SJSA1 (cell line): ENCODE measurements at places on chromosomes 2 and 18. TPM values are rescaled to one million over a fixed set of nuclear protein-coding genes. Genes with fewer than 3 reads are reported as not detected.

GRCh38 chr18:25345081-25345866 lies 6.7 kb downstream of the ZNF521 start:
- H3K4me3 ChIP-seq = no peak overlapping the region
- H3K27me3 ChIP-seq = peaks cover 52% of the 10 kb centered on the region
- DNase-seq = no peak
- H3K27ac ChIP-seq = no peak overlapping the region
- H3K36me3 ChIP-seq = no peaks in the 10 kb centered on the region
- peaks cover 11% of the 10 kb centered on the region for H3K4me1 ChIP-seq

DNA sequence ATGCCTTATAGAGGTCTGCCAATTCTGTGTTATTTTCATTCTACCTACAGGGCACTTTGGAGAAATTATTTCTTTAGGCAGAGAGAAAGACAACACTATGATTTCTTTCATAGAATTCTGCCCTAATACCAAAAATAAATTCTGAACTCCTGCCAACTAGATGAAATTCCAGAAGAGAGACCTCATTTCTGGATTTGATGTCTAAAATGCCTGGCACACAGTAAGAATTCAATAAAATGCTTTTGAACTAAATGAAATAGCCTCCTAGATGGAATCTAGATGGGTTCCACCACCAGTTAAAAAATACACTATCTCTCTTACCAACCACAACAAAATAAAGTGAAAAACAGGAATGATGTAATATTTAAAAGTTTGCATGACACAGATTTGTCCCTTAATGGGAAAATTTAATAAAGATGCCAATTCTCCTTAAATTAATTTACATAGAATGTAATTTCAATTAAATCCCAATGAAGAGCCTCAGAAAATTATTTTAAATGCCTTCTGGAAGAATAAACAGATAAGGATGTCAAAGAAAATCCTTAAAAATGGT lies 75.0 kb downstream of the OSBPL1A start:
- H3K27me3 ChIP-seq = no peaks in the 10 kb centered on the region
- H3K4me3 ChIP-seq = no peak overlapping the region
- H3K4me1 ChIP-seq = 0 out of 2 replicates have a peak, but pooled peaks cover 3% of the 10 kb centered on the region
- H3K27ac ChIP-seq = no peak overlapping the region
- H3K36me3 ChIP-seq = no peaks in the 10 kb centered on the region

DNA sequence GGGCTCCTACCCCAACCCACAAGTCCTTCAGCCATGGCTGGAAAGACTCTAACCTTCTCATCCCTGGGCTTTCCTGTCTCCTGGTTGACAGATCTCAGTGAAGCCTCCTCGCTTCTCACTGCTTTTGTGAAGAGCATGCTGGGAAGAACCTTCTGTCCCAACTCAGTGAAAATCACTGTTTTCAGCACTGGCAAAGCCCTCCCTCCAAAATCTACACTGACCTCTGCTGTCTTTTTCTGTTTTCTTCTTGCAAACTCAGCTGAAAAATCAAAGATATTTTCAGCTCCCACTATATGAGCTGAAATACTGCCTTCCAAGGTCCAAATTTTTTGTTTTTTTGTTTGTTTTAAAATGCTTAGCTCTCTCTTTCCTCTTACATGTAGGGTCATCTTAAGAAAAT lies 266.3 kb upstream of the AGAP1 start:
- no peaks in the 10 kb centered on the region for H3K36me3 ChIP-seq
- 0 out of 2 replicates have a peak, but pooled peaks cover 2% of the 10 kb centered on the region for H3K27me3 ChIP-seq
- H3K4me1 ChIP-seq = no peaks in the 10 kb centered on the region
- DNase-seq = no peak

GRCh38 chr2:142139384-142139783 lies 8.6 kb upstream of the LRP1B start:
- no peak overlapping the region for H3K4me3 ChIP-seq
- no peak overlapping the region for H3K27ac ChIP-seq
- peaks cover 13% of the 10 kb centered on the region for H3K27me3 ChIP-seq

DNA sequence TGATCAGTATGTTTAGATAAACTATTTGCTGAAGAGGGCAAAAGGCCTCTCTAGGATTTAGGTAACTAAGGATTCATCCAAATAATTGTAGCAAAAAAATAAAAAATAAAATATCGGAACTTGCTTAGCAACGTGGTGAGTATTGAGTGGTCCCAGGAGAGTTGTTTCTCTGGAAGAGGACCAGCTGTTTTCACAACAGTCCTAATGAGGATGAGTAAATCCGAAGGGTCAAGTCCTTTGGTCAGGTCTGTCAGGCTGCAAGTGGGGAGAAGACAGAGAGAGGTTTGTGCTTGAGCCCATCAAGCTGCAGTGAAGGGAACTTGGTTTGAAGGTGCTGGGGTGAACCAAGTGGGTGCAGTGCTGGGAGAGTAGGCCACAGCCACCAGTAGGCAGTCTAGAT lies 539.2 kb downstream of the SLC4A3 start:
- H3K36me3 ChIP-seq = no peaks in the 10 kb centered on the region
- H3K4me1 ChIP-seq = no peaks in the 10 kb centered on the region
- H3K27me3 ChIP-seq = no peaks in the 10 kb centered on the region
- no peak overlapping the region for H3K4me3 ChIP-seq
- no peak for DNase-seq

DNA sequence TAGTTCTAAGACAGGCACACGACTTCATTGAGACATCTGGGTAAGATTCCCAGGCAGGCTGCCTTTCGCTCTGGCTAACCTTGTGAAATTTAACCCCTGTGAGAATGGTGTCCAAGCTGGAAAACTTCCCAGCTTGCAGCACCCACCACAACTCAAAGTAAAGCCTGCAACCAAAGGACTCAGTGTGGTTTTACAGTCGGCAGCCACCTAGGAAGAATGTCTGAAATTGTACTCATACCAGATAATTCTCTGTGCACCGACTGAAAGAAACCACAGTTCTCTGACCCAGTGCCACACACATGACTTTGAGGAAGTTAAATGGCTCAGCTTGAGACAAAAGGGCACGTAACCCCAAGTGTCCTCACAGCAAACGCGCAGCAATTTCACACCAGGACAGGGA lies 125.7 kb downstream of the RBMS1 start:
- no peaks in the 10 kb centered on the region for H3K27me3 ChIP-seq
- H3K4me3 ChIP-seq = no peak overlapping the region

DNA sequence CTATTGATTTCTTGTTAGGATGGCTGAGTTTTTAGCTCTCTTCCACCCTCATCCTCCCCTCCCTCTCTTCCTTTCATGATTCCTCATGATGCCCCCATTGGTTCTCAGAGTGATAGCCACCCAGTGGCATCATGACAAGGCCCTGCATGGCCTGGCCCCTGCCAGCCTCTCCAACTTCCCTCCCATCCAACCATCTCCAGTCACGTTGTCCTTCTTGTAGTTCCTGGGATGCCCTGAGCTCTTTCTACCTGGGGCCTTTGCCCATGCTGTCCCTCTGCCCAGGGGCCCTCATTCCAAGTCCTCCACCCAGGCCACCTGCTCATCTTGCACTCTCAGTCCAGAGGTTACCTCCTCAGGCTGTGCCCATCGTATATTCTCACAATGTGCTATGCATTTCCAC lies 247.5 kb downstream of the TFCP2L1 start:
- H3K36me3 ChIP-seq = no peaks in the 10 kb centered on the region
- H3K4me3 ChIP-seq = no peak overlapping the region
- no peak overlapping the region for H3K27ac ChIP-seq
- peak; percentile 29 for DNase-seq

GRCh38 chr2:134261398-134262131 lies 7.7 kb downstream of the MGAT5 start:
- no peak overlapping the region for H3K27ac ChIP-seq
- no peak overlapping the region for H3K4me3 ChIP-seq
- no peaks in the 10 kb centered on the region for H3K27me3 ChIP-seq
- H3K36me3 ChIP-seq = no peaks in the 10 kb centered on the region; the same call in 1 of the 2 replicates

The CNRIP1 gene
- total RNA-seq = 5.0 and 14.0 TPM in 2 replicates

The IL37 gene
- not detected in 2 replicates for total RNA-seq

The DNAJC5G gene
- not detected in 2 replicates for total RNA-seq
